Activated CD4-positive, alpha-beta memory T cell treated with anti-CD3 and anti-CD28 coated beads for 36 hours (primary cell): ENCODE measurements at places on chromosomes 2 and 18.

GRCh38 chr2:8966123-8966908, 37.2 kb downstream of the MBOAT2 start:
- DNase-seq = no peak

DNA sequence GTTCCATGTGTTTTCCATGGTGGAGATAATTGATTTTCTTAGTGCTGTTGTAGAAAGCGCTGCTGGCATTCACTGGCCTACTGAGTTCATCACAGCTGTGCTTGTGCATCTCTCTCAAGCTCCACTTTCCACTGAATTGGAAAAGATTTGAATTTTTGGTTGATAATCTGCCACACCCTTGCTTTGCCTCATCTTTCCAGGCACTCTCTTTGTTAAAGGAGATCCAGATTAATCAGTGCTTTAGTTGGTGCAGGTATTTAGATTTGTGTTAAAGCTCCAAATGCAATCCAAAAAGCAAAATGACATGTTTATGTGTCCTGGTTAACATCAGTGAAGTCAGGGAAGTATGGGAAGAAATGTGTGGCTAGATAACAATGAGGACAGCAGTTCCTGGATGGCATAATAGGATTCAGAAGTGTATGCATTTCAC, 2.7 kb upstream of the COL3A1 start:
- DNase-seq = no peak

DNA sequence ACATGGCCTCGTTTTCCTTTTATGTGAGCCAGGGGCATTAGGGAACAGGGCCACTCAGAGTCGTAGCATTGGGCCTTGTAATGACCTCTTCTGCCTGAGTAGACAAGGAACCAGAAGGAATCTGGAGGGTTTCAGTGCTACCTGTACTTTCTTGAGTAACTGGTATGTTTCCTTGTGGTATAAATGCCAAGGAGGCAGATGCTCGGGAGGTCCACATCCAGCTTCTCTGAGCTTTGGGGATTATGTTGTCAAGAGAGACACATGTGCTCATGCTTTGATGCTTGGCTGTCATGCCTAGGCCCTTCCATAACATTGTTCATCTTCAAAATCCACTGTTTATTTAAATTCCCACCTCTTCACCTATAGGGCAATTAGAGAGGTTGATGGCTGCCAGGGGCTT, 26.3 kb downstream of the FOSL2 start:
- DNase-seq = no peak

DNA sequence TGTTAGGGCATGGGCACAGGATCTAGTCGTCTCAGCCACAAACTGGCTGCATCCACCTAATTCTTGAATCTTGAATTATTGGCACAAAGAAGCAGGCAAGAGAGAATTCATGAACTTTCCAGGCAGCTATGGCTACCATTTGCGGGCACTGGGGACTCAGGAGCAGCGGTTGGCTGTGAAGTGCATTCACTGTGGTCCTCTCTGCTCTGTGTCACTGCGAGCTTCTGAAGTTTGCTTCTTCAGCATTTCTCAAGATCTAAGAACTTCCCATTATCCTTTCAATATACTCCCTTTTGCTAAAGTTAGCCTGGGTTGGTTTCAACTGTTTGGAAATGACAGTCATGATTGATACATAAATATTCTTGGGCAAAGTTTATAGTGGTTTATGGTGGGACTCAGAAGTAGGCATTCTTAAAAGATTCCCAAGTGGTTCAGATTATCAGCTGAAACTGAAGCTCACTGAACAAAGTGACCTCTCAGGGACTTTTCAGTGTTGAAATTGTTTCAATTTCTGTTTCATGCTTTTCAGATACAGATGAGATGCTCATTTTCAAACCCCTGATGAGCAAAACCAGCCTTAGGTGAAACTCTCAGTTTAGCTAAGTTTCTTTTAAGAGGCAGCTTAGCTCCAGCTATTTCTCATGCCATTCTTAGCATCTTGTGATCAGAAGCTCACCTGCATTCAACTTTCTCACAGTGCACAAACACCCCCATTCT, 1258.3 kb upstream of the GYPC start:
- DNase-seq = no peak

DNA sequence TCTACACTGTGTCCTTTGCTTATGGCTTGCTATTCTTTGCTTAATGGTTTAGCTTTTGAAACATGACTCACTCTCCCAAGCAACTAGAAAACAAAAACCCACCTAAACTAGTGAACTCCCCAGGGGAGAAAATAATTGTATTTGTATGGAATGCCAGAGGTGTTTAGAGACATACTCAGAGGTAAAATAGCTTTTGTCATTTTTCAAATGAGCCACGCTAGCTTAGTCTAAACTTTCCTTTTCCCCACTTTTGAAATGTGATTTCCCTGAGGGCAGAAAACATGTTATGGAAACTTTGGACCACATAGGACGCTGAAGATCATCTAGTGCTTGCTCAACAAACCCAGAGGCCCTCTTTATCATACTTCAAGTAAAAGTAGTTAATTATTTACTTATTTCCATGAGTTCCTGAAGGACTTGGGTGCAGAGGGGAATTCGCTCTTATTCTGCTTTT, 16.5 kb upstream of the CYTIP start:
- no peak for DNase-seq

DNA sequence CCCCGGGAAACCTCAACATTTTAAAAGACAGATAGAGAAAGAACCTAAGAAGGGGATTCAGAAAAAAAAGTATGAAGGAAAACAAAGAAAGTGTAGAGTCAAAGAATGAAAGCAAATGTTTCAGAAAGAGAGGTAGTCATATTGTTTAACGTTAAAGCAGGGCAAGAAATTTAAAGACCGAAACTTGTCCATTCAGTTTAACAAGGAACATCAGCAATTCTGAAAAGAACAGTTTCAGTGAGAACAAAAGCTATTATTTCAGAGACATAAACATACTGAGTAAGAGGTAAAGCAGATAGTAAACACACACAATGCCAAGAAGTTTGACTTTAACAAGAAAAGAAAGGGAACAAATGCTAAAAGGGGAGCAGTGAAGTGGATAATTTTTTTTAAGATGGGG, 41.1 kb downstream of the MBD2 start:
- no peak for DNase-seq

DNA sequence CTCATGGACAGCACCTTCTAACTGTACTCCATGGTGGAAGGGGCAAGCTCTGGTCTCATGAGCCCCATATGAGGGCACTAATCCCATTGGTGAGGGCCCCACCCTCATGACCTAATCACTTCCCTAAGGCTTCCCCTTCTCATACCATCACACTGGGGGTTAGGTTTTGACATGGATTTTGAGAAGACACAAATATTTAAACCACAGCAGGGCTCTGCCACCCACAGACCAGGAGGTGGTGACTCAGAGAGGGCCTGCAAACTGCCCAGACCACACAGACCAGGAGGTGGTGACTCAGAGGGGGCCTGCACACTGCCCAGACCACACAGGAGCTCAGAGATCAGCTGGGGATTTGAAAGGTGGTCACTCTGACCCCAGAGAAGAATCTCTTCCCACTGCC, 222.0 kb downstream of the KLHL29 start:
- DNase-seq = no peak

GRCh38 chr2:235820571-235820970, 326.7 kb downstream of the AGAP1 start:
- no peak for DNase-seq
